Thymus (tissue), 14 donors: ENCODE measurements at places on chromosomes 6 and 20. TPM values are rescaled to one million over a fixed set of nuclear protein-coding genes. Genes with fewer than 3 reads are reported as not detected.

Gene KIF3B
- total RNA-seq: 7.8 TPM

GRCh38 chr20:22890594-22891300 lies 144.4 kb upstream of the SSTR4 start:
- H3K27me3 ChIP-seq: no peaks in the 10 kb centered on the region
- no peak overlapping the region for H3K4me3 ChIP-seq
- H3K27ac ChIP-seq: no peak overlapping the region
- DNase-seq: no peak
- no peaks in the 10 kb centered on the region for H3K36me3 ChIP-seq

DNA sequence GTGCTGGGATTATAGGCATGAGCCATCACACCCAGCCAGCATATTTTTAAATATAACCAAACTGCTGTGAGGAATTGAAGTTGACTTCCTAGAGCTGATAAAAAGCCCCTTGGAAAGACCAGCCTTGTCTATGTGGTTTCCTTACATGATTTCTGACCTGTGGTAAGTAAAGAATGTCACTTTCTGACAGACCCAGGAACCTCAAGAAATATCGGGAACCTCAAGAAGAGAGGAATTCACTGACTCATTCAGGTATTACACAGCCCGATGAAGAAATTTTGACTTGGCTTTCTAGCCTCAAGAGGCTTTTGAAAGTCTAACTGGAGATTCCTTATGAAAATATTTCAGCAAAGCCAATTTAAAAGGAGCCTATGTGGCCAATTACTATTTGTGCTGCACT lies 71.8 kb downstream of the FOXF2 start:
- H3K4me3 ChIP-seq: no peak overlapping the region
- no peaks in the 10 kb centered on the region for H3K4me1 ChIP-seq
- no peaks in the 10 kb centered on the region for H3K27me3 ChIP-seq
- no peaks in the 10 kb centered on the region for H3K36me3 ChIP-seq
- no peak for DNase-seq
- no peak overlapping the region for H3K27ac ChIP-seq

GRCh38 chr20:50987493-50988210 lies 29.0 kb downstream of the MOCS3 start:
- peak; percentile 81 for DNase-seq
- no peak overlapping the region for H3K27ac ChIP-seq
- no peaks in the 10 kb centered on the region for H3K36me3 ChIP-seq
- H3K27me3 ChIP-seq: peaks cover 10% of the 10 kb centered on the region

DNA sequence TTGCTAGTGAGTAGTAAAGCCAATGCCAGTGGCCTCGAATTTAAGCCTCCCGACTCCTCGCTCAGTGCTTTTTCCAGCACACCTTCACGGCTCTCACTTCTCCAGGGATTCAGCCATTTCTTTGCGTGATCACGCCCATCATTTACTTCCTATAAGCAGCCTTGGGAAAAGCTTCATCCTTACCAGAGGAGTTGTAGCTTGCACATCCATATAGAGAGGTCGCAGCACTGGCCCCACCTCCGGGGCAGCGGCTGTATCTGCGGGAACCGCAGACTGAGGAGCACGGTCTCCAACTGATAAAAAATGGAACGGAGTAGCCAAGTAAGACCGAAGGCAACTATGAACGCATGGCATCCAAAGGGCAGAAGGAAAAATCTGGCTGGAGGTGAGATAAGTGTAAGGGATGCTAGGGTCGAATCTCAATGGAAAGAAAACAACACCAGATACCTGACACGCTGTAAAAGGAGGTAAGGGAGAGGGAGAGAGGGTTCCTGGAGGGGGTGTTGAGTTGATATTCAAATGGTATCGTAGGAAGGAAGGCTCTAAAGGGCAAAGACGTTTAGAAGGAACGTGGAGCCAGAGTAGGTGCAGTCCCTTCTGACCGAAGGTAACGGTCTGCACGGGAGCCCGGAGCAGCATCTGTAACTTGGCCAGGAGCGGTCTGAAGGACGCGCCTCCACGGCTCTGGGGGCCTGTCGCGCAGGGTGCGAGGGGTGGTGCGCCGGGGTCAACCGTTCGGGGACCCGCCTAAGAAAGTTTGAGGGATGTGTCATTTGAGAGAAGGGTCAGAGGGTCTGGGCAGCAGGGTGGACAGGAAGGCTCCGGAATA lies 640 bp downstream of the NFS1 start:
- peak overlapping the region; percentile 72 for H3K4me3 ChIP-seq
- H3K27ac ChIP-seq: peak overlapping the region; percentile 5
- no peak for DNase-seq
- no peaks in the 10 kb centered on the region for H3K27me3 ChIP-seq
- H3K4me1 ChIP-seq: peaks cover 13% of the 10 kb centered on the region
- H3K36me3 ChIP-seq: peaks cover 37% of the 10 kb centered on the region

DNA sequence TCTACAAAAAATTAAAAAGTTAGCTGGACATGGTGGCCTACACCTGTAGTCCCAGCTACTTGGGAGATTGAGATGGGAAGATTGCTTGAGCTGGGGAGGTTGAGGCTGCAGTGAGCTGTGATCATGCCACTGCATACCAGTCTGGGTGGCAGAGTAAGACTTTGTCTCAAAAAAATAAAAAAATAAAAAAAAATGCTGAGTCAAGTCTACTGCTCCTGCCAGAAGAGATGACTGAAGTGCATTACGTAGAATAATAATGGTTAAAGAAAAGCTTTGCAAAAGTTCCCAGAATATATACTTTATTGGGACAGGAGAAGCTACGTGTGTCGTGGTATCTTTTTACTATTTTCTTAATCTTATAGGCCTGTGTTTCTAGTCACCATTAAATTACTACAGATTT lies 125.3 kb downstream of the SLC16A10 start:
- H3K36me3 ChIP-seq: peaks cover 7% of the 10 kb centered on the region
- no peak overlapping the region for H3K4me3 ChIP-seq
- no peak for DNase-seq
- H3K27ac ChIP-seq: no peak overlapping the region
- no peaks in the 10 kb centered on the region for H3K27me3 ChIP-seq

DNA sequence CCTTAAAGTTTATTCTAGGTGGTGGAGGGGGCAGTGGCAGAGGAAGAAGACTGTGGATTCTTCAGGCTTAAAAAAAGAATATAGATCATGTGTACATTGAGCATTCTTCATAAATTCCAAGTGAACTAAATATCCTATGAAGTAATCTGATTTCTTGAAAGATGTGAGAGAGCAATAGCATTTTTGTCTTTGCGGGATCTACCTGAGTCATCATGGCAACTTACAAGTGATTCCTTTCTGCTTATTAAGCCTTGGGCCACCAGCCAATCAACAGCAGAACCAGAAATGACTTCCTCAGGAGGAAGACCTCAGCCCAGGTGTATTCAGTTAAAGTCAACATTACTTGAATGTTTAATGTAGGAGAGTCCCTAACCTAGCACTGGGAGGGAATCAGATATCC lies 756.9 kb downstream of the TFAP2A start:
- no peaks in the 10 kb centered on the region for H3K4me1 ChIP-seq
- H3K4me3 ChIP-seq: no peak overlapping the region
- no peak overlapping the region for H3K27ac ChIP-seq
- H3K36me3 ChIP-seq: no peaks in the 10 kb centered on the region

GRCh38 chr20:15854911-15855310 lies 718.3 kb downstream of the KIF16B start:
- H3K4me3 ChIP-seq: no peak overlapping the region
- no peaks in the 10 kb centered on the region for H3K4me1 ChIP-seq
- H3K36me3 ChIP-seq: no peaks in the 10 kb centered on the region
- DNase-seq: no peak
- no peak overlapping the region for H3K27ac ChIP-seq

Gene GABRR1
- total RNA-seq: under 0.01 TPM

- peaks cover 34% of the 10 kb centered on the region for H3K27me3 ChIP-seq
- no peak overlapping the region for H3K27ac ChIP-seq
- DNase-seq: no peak
Measured at GRCh38 chr6:132399376-132400074, 1.8 kb downstream of the MOXD1 start.

Gene SALL4
- 0.09 TPM for total RNA-seq

Gene TREM2
- 1.7 TPM for total RNA-seq

GRCh38 chr20:25203871-25204320 lies 8.4 kb downstream of the ENTPD6 start:
- H3K4me3 ChIP-seq: no peak overlapping the region
- H3K36me3 ChIP-seq: peaks cover 17% of the 10 kb centered on the region
- H3K27me3 ChIP-seq: no peaks in the 10 kb centered on the region

DNA sequence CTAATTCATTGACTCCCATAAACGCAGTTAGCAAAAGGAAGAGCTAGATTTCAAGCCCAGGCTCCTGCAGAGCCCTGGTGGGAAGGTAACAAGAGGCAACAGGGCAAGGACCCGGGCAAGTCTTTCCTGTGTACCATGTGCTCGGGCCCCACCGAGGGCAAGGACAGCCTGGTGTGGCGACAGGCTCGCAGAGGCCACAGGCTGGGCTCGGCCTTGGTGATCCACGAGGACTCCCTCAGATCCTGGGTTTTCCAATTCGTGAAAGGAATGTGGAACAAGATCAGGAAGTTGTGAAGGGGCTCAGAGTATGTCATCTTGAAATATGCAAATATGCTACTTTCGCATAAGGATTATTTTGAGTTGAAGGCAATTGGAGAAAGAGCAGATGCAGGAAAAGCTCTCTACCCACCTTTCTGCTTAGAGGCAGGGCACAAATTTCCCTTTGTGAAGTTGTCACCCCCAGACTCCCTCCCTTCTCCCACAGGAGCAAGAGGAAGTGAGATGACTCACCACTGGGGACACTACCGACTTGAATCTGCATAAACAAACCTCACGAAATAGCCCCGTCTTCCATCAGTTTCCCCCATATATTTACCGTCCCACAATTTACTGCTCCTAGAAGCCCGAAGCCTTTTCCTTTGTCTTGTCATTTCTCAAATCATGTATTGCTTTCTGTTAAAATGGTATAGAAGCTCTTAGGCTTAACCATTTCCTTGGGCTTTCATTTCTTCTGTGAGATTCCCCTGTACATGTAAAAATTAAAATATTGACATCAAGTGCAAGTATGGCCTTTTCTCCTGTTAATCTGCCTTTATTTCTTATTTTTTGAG lies 79.0 kb downstream of the PSMG4 start:
- H3K4me3 ChIP-seq: no peak overlapping the region
- no peak for DNase-seq
- no peaks in the 10 kb centered on the region for H3K36me3 ChIP-seq
- peaks cover 42% of the 10 kb centered on the region for H3K4me1 ChIP-seq
- no peak overlapping the region for H3K27ac ChIP-seq
- no peaks in the 10 kb centered on the region for H3K27me3 ChIP-seq

GRCh38 chr6:14638906-14639761 lies 521.6 kb downstream of the CD83 start:
- H3K4me3 ChIP-seq: no peak overlapping the region
- no peaks in the 10 kb centered on the region for H3K27me3 ChIP-seq
- H3K36me3 ChIP-seq: no peaks in the 10 kb centered on the region
- H3K27ac ChIP-seq: no peak overlapping the region
- peaks cover 67% of the 10 kb centered on the region for H3K4me1 ChIP-seq

Gene RGS17
- total RNA-seq: 2.4 TPM

- peaks cover 6% of the 10 kb centered on the region for H3K4me1 ChIP-seq
- H3K27me3 ChIP-seq: no peaks in the 10 kb centered on the region
Measured at GRCh38 chr6:53048431-53049195, 16.6 kb upstream of the FBXO9 start.

GRCh38 chr20:2693286-2694007 lies 867 bp downstream of the EBF4 start:
- no peak overlapping the region for H3K27ac ChIP-seq
- DNase-seq: no peak
- H3K27me3 ChIP-seq: peaks cover 89% of the 10 kb centered on the region
- H3K4me1 ChIP-seq: no peaks in the 10 kb centered on the region

DNA sequence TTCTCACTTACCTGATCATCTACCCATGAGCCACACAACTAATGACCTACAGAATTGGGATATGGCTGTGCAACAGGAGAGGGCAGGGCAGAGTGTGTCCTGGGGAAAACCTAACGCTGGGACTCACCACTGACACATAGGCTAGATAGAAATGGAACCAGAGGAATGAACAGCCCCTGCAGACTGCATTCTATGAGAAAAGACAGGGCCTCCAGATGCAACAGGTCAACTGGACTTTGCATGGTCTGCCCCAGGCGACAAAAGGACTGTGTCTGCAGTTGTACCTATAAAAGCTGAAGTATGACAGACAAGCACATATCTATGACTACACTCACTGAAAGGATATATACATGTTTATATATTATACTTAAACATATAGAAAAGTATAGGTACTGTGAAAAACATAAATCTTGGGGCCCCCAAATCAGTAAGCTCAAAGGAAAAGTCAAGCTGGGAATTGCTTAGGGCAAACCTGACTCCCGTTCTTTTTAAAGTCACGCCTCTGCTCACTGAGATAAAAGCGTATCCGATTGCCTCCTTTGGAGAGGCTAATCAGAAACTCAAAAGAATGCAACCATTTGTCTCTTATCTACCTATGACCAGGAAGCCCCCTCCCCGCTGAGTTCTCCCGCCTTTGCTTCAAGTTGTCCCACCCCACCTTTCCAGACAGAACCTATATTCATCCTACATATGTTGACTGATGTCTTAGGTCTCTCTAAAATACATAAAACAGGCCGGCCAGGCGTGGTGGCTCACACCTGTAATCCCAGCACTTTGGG lies 68.5 kb downstream of the EPB41L2 start:
- no peaks in the 10 kb centered on the region for H3K27me3 ChIP-seq
- no peak overlapping the region for H3K4me3 ChIP-seq
- no peak overlapping the region for H3K27ac ChIP-seq
- DNase-seq: no peak

Gene ANKRD66
- 0.05 TPM for total RNA-seq

DNA sequence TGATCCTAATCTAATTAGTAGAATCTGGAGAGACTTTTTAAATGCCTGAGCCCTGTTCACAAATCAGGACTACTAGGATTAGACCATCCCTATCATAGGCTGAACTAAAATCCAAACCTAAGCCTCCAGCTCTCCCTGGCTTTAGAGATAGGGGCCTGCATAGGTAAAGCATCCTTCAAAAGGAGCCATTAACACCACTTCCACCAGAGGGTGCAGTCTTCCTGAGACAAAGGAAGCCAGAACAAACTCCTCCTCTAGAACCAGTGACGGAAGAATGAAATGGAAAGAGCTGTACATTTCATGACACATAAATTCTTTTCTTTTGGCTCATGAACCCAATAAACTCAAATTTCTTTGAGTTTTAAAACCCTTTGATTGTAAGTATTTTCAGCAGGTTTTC lies 291.2 kb upstream of the ADGRB3 start:
- no peaks in the 10 kb centered on the region for H3K36me3 ChIP-seq
- DNase-seq: no peak
- no peaks in the 10 kb centered on the region for H3K27me3 ChIP-seq
- H3K4me3 ChIP-seq: no peak overlapping the region
- H3K4me1 ChIP-seq: no peaks in the 10 kb centered on the region
